ENCODE measurements at places on chromosomes 13 and 19.

- DNase-seq: no peak
Measured at GRCh38 chr13:28475916-28476725, 18.8 kb downstream of the FLT1 start.

DNA sequence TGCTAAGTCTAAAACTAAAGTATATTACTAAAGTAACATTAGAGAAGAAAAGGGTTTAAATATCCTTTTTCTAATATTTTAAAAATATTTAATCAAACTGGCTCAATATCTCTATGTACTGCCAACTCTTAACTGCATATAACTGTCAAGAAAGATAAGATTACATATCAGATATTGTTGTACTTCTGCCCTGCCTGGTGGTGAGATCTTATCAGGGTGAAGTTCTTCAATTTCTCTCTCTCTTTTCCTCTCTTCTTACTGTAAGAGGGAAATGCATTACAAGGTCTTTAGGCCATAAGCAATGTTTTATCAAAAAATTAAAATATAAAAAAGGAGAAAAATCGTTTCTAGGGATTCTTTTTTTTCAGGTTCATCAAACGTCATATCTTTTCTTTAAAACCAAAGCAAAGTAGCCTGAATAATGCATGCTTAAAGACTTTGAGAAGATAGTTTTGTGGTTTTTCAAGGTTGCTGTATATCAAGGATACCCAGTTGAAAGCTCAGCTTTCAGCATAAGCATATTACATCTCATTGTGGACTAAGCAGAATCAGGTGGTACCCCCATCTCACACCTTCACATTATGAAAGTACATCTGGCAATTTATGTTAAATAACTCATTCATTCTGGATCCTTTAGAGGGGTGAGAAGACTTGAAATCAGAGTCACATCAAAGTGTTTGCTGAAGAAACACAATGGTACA lies 1625.7 kb upstream of the SLC10A2 start:
- no peak for DNase-seq

DNA sequence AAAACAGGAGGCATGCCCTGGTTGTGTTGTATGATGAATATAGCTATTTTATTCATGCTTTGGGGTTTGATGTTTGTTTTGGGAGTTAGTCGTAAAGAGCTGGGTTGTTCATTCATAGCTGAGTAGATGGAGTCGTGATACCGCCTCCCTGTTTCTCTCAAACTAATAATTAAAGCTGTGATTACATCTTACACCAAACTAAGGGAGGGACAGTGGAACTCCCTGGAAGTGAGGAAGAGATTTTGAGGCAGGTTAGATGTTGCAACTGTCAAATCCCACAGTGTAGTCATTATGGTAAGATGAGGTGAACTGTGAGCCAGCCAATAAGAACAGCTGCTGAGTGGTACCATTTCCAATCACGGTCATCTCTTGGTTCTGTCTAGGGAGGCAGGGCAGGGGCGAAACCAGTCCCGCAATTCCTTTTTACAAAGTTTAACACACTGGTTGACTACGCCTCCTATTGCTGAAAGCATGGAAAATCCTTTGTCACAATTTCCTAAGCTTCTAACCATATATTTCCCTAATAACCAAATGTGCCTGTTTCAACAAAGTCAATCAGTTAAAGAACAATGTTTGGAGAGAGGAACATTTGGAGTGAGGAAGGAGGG lies 207.6 kb upstream of the SERP2 start:
- no peak for DNase-seq

- no peak for DNase-seq
Measured at GRCh38 chr19:10145031-10145430, 25.3 kb upstream of the EIF3G start.

DNA sequence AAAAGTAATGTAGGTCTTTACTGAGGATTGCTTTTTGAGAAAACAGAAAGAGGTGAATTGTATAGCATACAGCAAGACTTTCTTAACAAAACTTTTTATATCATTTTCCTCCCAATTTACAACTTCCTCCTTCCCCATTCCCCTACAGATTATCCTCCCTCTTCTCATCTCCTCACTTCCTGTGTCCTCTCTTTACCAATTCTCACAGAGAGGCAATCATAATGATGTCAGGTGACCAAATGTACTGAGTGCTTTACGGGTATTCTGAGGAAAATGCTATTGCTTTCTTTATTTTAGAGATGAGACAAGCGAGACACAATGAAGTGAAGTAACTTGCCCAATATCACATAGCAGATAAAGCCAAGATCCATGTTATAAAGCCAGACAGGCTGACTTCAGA lies 1.7 kb upstream of the MTMR6 start:
- no peak for DNase-seq

GRCh38 chr13:33123066-33123859 lies 107.0 kb downstream of the KL start:
- DNase-seq: no peak
